ENCODE measurements at places on chromosomes 2 and 18.
A peak's percentile ranks its signal among the peaks of the same experiment; 100 is the strongest.

DNA sequence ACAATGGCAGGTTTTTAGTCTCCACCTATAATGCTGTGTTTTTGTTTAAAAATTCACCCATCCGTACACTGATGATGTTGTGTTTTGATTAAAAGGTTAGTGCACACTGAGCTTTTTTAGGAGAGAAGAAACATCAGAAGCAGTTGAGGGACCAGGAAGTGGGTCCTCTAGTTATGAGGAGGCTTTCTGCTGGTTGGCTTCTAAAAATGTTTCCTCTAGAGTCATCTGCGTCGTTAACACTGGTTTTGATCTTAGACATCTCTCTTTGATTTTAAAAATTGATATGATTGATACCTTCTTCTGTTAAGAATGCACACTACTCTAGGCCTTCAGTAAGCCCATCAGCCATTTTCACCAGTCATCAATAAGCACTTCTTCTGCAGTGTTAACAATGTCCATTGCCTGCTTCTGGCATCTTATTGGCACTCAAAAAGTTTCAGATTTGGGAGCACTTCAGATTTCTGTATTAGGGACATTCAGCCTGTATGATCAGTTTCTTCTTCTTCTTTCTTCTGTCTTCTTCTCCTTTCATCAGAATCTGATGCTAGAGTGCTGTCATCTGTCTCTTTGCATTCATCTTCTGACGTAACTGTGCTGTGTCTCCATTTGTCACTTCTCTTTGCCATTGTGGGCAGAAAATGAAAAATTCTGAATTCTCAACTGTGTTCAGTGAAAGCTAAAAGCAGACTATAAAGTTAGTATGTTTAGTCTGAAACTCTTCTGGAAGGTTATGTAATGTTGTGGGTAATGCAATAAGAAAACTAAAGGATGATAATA is 56.3 kb downstream of the PHLPP1 start:
- no peak for DNase-seq

GRCh38 chr2:33126958-33127357 is 180.2 kb downstream of the LTBP1 start:
- no peak for DNase-seq

- no peak for DNase-seq
Observed at GRCh38 chr2:199019898-199020507, 437.7 kb downstream of the SATB2 start.

- no peak for DNase-seq
Observed at GRCh38 chr2:132875193-132875592, 205.2 kb upstream of the LYPD1 start.

GRCh38 chr2:199197448-199197847 is 260.3 kb downstream of the SATB2 start:
- no peak for DNase-seq

DNA sequence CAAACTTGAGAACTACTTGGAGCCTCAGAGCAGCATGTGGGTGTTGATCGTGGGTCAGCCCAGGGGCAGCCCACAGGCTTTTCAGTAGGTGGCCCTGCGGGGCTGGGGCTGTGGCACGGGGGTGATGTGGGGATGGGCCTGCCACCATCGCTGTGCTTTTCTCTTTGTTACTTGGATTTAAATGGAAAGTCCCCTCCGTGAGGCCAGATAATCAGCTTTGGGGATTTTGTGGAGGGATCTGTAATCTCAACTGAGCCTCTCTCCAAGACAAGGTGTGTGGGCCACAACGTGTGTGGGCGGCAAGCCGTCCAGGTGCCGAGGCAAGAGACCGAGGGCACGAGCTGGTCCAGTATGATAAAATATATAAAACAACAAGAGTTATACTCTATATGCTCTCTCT is 16.7 kb downstream of the COLEC11 start:
- DNase-seq: no peak

DNA sequence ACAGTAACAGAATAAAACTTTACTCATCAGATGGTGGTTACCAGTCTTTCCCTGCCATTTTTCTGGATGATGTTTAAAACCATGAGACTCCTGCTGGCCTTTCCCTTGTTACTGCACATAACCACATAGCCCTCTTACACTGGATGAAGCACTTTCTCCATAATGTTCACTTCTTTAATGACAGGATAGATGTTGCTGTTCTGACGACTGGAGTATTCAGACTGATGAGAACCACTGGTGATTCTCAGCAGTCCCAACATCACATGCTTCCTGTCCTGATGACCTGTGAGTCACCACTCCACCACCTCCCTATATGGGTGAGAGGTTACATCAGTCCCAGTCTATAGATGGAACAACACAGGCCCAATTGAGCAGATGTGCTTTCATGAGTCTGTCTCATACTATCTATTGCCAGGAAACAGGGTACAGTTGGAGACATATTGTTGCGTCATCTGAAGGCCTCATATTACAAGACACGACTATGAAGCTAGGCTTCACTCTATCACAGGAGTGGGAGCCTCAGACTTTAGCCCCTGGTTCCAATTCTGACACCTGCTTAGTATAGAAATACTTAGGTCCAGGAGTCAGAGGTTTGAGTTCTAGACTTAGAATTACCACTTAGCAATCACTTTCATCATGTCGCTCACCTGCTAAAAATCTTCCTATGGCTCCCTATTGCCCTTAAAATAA is 145.7 kb upstream of the KLF7 start:
- DNase-seq: peak; percentile 93

- no peak for DNase-seq
Observed at GRCh38 chr2:207970147-207970825, 55.0 kb downstream of the PLEKHM3 start.

- DNase-seq: peak; percentile 77
Observed at GRCh38 chr2:18435426-18436037, 124.9 kb downstream of the RDH14 start.

DNA sequence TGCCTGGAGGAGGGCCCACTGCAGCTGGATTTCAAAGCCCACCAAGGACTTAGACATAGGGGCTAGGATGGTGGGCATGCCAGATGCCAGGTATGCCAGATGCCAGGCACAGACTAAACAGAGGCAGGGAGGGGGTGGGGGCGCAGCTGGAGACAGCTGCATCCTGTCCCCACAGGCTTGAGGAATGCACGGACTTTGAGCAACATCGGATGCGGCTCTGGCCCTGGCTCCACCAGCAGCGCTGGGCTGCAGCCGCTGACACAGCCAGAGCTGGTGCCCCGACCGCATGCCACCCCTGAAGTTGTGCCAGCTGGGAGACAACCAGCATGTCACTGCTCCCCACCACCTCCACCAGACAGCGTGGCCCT is 39.5 kb downstream of the AQP12A start:
- DNase-seq: no peak

GRCh38 chr2:11898576-11898975 is 152.1 kb downstream of the LPIN1 start:
- DNase-seq: no peak

DNA sequence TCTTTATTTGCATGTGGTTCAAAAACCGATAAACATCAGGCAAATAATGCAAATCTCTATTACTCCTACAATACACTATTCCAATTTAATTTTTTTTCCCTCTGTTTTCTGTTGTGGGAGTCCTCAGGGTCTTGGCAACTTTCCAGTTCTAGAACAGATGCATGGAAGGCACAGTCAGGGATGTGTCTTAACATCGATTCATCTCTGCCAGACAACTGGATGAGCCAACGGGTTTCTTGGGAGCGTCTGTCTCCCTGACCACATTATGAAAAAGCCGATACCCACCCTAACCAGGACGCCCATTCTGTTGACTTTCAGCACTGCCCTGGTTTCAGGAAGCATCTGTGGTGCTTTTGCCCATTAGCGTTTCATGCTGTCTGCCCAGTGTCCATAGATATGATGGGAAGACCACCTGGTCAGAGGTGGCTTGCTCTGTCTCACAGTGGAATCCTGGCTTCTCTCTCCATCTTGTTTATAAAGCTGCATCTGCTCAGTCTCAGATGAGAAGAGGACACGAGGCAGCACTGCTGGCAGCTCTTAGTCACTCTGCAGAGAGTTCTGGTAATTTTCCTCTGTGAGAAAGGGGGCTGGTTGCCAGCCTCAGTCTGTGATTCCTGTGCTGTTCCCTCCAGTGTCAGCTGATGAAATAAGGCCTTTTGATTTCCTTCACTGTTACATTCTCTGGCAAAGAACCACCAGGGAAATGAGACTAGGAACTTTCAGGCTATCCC is 57.9 kb upstream of the KCNE4 start:
- peak; percentile 17 for DNase-seq

DNA sequence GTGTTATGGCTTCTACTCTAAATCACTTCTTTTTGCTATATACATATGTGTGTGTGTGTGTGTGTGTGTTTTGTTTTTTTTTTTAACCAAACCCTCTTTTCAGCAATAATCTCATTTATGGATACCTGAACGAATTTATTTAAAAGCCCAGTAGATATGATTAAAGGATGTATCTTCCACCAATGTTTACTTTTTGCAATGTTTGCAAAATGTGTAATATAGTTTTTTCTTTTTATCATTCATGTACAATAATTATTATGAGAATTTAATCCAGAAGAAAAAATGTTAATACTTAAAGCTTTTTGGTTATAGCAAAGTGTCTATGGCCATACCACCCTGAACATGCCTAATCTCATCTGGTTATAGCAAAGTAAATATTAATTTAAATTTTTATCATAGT is 1.6 kb upstream of the CNDP2 start:
- no peak for DNase-seq

GRCh38 chr2:7037340-7038333 is 120.4 kb downstream of the RNF144A start:
- DNase-seq: peak; percentile 79

GRCh38 chr2:119771331-119771730 is 11.6 kb downstream of the PTPN4 start:
- DNase-seq: peak; percentile 17

DNA sequence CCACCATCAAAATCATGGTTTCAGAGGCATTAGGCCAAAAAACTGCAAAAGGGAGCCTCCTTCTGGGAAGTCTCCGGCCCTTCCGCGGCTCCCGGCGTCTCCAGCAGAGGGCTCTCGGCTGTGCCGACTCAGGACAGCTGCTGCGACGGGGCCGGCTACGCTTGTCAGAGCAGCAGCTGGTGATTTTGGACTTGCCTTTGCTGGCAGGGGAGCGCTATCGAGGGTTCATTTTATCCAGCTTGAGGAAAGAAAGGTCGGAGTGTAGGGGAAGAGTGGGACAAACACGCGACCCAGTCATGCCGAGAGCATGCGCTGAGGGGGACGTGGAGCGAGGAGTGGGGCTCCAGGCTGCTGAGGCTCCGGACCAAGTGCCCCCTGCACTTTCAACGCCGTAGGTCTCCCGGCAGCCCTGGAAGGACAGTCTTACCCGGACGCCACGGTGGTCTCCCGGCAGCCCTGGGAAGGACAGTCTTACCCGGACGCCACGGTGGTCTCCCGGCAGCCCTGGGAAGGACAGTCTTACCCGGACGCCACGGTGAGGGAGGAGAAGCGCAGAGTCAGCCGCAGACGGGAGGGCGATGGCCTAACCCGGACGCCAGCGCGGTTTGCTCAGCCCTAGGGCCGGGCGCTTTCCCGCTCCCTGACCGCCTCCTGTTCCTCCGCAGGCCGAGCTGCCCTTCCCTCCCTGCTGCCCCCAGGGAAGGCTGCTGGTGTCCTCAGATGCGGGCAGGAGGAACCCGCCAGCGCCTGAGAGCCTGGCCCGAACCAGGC is 21.7 kb downstream of the DDX18 start:
- peak; percentile 89 for DNase-seq

- no peak for DNase-seq
Observed at GRCh38 chr2:181008407-181008806, 28.0 kb downstream of the UBE2E3 start.

DNA sequence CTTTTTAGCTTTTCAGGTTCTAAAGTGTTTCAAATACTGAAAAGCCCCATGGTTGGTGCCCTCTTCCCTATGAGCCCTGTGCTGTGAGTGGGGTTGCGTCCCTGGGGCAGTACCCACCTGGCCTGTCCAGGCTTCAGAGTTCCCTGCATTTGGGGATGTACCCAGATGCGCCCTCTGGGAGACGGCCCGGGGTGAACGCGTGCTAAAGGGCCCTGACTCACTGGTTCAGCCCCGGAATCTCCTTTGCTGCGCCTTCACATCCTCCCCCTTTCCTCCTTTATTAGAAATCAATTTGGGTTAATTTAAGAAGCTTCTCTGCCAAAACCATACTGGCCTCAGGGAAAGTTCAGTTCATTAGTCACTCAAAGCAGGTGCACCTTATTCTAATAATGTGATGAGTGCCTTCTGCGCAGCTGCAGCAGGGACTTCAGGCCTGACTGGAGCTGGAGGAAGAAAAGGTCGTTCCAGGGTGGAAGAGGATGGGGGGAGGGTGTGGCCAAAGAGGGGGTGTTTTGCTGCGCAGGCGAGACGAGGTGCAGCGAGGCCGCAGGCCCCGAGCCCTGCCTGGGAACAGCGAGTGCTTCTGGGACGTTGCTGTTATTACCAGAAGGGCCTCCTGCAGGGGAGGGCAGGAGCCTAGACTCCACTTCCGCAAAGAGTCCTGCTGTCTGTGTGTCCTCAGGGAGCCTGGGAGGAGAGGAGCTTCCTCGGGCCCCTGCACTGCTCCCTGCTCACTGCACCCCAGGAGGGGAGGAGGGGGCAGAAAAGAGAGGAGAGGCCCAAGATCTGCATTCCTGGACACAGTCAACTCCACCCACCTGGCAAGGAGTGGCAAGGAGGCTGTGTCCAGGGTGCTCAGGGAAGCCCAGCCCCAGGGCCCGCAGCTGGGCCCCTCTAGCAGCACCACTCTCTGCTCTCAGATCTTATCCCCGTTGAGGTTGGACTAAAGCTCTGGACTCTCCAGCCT is 223.2 kb upstream of the PXDN start:
- no peak for DNase-seq

DNA sequence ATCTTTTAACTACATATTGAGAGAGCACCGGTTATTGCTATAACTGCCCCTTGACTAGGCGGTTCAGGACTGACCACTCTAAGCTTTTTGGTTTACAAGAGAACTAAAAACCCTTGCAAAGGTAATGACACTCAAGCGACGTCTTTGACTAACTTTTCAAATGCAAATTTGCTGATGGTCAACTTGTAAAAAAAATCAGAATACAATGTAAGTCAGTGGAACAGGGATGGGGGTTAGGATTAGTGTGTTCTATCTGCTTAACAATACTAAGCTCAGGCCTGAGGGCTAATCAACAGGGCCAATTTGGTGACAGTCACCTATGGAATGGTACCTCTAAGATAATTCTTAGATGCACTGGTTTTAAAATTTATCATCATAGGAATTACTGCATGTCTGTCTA is 57.1 kb downstream of the ZAP70 start:
- no peak for DNase-seq

GRCh38 chr18:49495480-49495879 is 8.4 kb upstream of the C18orf32 start:
- no peak for DNase-seq
